ENCODE measurements at places on chromosomes 4 and X. TPM values are rescaled to one million over a fixed set of nuclear protein-coding genes. Genes with fewer than 3 reads are reported as not detected.

DNA sequence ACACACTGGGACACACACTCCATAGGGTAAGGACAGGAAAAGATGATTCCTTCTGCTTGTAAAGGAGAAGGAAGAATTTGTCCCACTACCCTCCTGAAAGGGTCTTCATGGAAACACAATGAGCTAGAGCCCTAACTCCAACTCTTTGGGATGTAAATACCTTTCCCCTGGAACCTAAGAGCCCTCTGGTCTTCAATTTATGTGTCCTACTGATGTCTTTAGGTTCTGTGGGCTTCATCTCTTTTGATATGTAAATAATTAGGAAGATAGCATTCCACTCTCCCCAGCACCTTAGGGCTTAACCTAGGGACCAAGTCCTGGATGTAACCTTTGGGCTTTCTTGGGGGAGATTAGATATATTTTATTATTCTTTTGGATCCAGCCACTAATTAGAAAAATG lies 38.3 kb downstream of the PF4 start:
- DNase-seq, result no peak

- no peak for DNase-seq
Measured at GRCh38 chr4:123606946-123607542, 210.4 kb downstream of the SPRY1 start.

DNA sequence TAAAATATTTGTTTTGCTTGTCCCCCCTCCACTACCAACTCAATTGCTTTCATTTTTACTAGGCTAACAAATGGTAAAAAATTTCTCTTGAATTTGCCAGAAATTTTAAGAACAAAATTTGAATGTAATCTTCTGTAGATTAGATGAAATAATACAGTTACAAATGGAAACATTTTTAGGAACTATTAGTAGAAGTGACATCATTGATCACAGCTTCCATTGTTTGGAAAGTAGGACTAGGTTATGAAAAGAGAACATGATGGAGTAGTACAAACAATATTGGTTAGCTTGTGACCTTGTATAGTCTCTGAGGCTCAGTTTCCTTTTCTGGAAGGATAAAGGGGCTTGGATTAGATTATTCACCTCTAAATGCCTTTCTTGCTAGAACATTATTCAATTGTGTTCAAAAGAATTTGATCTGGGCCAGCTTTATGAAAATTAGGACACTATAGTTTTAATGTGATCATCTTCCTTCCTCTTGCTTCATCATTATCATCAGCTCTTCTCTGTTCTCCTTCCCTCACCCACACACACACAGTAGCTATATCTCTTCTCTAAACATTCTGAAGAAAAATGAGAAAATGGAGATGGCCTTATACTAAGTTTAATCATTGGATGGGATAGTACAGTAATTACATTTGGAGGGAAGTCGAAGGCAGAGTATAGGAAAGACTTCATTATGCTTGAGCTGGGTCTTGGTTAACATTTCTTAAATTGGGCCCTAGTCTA lies 9.9 kb downstream of the MTMR1 start:
- no peak for DNase-seq

DNA sequence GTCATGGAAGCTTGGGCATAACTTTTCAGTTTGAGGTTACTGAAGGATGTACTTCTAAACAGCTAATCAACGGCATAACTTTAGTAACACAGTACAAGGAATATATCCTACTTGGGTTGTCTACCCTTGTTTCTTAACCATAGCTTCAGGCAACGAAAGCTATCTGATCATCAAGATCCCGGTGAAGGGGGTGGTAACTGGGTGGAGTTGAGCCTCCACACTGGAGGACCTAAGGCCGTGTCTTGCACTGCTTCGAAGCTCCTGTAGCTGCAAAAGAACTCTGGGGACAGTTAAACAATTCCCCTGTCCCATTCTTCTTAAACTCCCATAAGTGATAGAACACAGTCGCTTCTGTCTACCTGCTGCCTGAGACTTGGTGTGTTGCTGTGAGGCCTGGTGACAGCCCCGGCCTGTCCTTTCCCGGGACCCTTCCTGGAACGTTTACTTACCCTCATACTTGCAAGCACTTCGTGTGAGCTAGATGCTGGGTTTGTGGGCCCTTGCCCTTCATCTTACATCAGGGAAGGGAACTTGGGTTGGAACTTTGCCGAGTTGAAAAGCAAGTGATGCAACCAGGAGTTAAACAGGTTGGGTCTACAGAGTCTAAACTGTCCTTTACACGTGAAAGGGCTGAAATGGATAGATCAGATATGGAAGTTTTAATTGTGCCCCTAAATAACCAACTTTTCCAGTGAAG lies 5.8 kb upstream of the WDR1 start:
- no peak for DNase-seq

DNA sequence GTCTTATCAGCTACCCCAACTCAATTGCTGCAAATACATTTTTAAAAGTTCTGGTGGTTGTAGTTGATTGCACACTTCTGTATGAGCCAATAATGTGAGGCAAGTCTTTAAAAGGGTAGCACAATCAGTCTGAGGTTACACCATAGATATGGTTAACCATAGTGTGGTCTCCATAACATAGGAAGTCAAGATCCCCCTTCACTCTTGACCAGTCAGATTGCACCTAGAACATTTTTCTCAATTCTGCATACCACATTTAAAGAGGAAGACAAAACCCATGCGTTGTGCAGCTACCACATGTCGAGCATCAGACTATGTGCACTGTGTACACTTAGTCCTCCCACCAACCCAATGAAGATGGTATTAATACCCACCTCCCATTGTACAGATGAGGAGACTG lies 26.5 kb upstream of the CYBB start:
- DNase-seq, result no peak

DNA sequence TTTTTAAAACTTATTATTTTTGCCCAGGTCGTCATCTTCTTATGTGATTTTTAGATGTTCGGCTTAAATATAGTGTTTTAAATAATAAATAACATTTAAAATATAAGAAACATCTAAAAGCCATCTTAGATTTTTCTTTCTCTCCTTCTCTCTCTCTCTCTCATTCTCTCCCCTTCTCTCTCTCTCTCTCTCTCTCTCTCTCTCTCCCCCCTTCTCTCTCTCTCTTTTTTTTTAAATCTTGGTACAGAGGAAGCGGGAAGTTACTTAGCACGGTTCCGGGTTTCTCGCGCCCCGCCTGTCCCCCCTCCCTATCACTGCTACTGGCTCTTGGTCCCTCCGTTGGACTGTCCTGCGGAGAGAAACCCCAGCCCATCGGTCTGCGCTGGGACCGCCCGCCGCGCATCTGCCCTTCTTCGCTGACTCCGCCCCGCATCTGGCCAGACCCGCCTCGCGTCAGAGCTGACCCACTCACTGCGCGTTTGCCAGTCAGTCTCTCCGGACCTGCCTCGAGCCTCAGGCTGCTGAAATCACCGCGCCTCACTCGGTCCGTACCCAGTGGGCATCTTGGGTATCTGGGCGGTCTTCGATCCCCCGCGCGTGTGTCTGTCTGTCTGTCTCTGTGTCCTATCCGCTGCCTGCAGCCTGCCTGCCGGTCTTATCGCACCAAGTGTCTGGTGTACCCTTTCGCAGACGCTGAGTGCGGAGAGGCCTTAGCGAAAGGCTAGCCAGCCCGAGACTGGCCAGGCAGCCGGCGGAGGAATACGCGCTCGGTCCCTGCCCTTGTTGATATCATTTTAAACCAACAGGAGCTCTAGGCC lies at the start of gene PABPC5:
TSS of gene PABPC5 (plus strand) at position 489 of the 818 bp plus-strand sequence. CDS start 739 bp downstream, outside the sequence.
- peak; percentile 90 for DNase-seq

DNA sequence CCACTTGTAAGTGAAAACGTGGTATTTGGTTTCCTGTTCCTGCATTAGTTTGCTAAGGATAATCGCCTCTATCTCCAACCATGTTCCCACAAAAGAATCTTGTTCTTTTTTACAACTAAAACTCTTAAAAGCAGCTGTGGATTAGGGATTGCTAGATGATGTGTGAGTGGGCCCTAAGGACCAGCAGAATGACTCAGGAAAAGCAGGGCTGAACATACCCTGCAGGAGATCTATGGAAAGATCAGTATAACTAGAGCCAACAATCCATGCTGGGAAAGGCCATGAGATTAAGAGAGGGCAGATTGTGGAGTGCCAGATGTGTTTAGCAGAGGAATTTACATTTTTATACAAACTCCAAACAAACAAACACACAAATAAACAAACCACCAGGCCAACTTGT lies 128.4 kb upstream of the TMEM164 start:
- no peak for DNase-seq

DNA sequence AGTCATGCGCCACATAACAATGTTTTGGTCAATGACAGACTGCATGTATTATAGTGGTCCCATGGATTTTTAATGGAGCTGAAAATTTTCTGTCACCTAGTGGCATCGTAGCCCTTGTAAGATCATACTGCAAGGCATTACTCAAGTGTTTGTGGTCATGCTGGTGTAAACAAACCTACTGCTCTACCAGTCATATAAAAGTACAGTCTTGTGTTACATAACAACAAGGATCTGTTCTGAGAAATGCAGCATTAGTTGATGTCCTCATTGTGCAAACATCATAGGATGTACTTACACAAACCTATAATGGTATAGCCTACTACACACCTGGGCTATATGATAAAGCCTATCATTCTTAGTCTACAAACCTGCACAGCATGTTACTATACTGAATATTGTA lies 34.6 kb downstream of the COX18 start:
- no peak for DNase-seq

Gene MAGEB1
- not detected for total RNA-seq

Gene CENPVL1
- total RNA-seq, result not detected

- DNase-seq, result no peak
Measured at GRCh38 chr4:165190591-165191347, 16.6 kb upstream of the KLHL2 start.

Gene USP17L20
- not detected for total RNA-seq

Gene SPANXD
- total RNA-seq, result not detected

GRCh38 chr4:27048429-27049238 lies 188.0 kb downstream of the STIM2 start:
- DNase-seq, result no peak
